HAP-1 (cell line): ENCODE measurements at places on chromosomes 6 and 20.

- peak; percentile 7 for DNase-seq
These were observed 882 bp downstream of the CNR1 start for GRCh38 chr6:88165087-88165843.

DNA sequence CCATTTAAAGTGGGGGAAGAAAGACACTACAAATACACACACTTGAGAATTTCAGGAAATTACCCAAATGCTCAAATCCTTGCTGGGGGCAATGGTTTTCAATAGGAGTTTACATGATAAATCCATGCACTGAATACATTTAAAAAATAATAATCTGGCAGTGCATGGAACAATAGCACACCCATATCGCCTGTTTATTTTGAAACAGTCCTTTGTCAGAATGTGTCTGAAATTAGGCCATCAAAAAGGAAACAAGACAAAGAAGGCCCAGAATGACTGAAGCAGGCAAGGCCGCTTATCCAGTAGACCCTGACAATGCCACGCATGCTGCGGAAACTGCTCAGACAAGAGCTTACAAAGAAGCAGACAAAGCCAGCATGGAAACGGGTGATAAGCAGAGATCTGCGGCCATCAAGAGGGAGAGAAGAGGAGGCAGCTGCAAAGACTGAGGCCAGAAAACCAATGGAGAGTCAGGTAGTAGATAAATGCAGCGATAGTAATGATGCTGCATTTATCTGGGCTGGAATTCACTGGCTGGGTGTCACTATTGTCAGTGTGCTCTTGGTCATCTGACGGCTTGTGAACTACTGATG is 211.9 kb upstream of the CNR1 start:
- peak; percentile 96 for DNase-seq

GRCh38 chr6:83854001-83854501 is 891 bp downstream of the RIPPLY2 start:
- no peak for DNase-seq

GRCh38 chr6:24667378-24667803 is 514 bp downstream of the ACOT13 start:
- no peak for DNase-seq

DNA sequence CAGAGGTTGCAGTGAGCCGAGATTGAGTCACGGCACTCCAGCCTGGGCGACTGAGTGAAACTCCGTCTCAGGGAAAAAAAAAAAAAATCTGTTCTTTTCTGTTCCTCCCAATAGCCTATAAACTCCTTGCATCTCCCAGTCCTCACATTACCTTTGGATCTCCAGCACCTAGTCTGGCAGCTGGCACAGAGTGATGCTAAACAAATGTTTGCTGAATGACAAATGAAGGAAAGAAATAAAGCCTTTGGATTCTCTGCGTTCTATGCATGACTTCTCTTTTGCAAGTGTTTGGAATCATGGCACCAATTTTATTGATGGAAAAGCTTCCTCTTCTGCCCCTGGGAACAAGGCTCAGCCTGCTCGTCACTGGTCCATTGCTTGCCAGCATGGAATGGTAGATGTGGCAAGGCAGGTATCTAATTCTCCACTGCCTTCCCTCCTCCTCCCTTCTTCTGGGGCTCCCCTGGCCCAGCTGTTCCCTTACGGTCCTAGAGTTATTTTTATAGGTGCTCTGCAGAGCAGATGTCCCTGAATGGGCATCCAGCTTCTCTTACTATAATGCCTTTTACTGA is 53.6 kb upstream of the FYN start:
- no peak for DNase-seq

GRCh38 chr20:25992146-25992545 is 295.5 kb upstream of the ZNF337 start:
- no peak for DNase-seq

GRCh38 chr6:151022492-151022891 is 157.0 kb downstream of the MTHFD1L start:
- no peak for DNase-seq

DNA sequence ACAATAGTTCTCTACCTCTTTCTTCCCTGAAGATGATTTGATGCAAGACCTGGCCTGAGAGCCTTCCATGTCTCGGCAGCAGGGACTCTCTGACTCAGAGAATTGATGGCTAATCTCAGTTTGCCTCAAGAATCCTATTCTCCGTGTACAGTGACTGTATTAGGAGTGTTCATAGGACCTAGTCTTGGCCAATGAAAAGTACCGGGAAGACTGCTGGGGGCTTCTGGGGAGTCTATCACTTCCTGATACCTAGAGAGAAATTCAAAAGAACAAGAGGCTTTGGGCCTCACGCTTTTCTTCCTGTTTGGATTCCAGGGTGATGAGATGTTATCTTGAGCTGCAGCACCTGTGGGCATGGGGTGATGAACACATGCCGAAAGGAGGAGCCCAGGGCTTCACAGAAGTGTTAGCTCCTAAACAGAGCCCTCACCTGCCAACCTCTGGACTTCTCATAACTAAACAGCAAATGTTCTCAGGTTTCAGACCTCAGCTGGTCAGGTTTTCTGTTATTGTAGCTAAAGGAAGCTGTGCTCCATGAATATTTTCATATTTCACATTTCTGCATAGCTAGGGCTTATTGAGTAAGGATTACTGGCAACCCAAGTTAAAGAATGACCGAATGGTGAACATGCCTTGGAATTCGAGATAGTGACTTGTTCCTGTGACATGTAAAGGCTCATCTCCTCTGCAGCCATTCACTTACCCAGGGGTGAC is 323.1 kb upstream of the AGPAT4 start:
- DNase-seq, result no peak

- DNase-seq, result no peak
These were observed 118.4 kb downstream of the MYLK4 start for GRCh38 chr6:2632368-2632767.

GRCh38 chr6:28710466-28711191 is 184.9 kb downstream of the GPX5 start:
- peak; percentile 44 for DNase-seq

DNA sequence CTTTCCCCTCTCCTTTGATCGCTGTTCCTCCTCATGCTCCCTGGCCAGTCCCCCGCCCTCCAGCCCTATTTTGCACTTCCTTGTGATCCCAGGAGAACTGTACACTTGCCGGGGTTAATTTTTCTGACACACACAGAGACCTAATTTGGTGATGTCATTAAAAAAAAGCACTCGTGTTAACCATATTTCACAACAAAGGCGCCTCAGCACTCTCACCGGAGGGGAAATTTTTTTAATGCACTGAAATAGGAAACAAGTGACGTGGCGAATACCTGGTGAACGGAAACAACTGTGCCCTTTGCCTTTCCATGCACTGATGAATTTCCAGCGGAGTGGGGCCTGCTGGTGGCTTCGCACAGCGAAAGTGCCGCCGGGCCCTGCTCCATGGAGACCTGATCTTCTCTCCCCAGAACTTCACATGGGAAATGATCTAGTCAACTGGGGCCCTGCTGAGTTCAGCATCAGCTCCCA is 53.9 kb upstream of the TAGAP start:
- no peak for DNase-seq

DNA sequence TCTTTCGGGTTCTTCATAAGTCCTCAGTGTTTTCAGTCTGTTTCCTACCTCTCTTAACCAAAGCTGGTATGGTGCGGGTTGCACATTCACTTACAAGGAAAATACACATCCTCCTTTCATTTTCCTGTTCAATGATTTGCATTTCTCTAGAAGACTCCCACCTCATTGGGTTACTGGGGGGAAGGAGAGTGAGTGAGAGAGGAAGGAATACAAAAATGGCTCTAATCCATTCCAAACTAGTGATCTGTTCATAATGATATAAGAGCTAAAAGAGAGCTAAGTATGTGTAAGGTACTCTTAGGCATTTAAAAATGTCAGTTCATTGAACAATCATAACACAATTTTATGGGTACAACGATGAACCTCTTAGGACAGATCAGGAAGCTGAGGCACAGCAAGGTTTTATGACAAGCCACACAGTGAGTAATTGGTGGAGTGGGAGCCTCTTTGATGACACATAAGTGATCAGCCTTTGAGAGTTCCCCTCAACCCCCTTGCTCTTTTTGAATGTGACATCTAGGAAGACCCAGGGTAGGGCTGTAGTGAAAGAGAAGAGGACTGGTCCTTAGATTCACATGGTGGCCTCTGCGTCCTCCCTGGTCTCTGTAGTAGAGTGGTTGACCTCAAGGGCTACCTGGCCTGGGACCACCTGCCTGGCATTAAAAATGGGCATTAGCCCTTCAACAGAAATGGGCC is 328.4 kb upstream of the SOX4 start:
- no peak for DNase-seq

- DNase-seq, result no peak
These were observed 372.1 kb downstream of the KIF16B start for GRCh38 chr20:16201191-16201590.

DNA sequence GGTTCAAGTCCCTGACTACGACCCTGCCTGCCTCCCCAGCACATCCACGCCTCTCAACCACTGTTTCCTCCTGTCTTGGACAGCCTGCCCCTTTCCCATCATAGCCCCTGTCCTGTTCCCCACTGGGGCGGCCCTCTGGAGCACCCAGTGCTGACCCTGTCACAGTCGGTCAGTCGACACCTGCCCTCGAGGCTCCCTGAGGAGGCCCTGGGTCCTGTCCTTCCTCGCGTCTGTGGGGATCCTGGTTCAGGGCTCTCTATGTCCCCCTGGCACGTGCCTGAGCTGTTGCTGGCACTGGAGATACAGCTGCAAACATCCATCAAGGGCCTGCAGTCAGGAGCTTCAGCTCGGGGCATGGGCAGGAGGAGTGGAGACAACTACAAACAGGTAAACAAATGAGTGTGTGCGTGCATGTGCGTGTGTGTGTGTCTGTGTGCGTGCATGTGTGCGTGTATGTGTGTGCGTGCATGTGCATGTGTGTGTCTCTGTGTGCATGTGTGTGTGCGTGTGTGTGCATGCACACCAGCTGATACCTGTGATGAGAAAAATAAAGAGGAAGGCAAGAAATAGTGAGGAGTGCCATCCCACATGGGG is 132.8 kb downstream of the PHACTR3 start:
- DNase-seq, result no peak

DNA sequence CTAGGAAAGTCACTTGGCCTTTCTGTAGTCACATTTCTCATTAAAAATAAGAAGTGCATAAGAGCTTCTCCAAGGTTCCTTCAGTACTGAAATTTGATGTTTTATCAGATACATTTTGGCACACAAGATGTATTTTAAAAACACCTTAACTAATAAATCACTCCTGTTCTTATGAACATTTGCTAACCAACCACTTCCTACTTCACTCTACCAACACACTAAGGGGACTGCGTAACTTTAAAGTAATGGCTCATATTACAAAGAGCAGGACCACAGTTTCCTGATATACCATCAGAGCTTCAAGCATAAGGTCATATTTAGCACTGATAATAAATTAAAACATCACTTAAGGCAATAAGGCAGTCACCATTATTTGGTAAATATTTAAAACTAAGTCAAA is 104.4 kb downstream of the RALGAPA2 start:
- no peak for DNase-seq

GRCh38 chr6:80607811-80608391 is 501.4 kb downstream of the BCKDHB start:
- DNase-seq, result no peak

- no peak for DNase-seq
These were observed 101.5 kb upstream of the MARCKS start for GRCh38 chr6:113755449-113756289.

- no peak for DNase-seq
These were observed 254.7 kb downstream of the TSHZ2 start for GRCh38 chr20:53226826-53227225.

GRCh38 chr6:72552938-72553337 is 68.9 kb upstream of the KCNQ5 start:
- no peak for DNase-seq

DNA sequence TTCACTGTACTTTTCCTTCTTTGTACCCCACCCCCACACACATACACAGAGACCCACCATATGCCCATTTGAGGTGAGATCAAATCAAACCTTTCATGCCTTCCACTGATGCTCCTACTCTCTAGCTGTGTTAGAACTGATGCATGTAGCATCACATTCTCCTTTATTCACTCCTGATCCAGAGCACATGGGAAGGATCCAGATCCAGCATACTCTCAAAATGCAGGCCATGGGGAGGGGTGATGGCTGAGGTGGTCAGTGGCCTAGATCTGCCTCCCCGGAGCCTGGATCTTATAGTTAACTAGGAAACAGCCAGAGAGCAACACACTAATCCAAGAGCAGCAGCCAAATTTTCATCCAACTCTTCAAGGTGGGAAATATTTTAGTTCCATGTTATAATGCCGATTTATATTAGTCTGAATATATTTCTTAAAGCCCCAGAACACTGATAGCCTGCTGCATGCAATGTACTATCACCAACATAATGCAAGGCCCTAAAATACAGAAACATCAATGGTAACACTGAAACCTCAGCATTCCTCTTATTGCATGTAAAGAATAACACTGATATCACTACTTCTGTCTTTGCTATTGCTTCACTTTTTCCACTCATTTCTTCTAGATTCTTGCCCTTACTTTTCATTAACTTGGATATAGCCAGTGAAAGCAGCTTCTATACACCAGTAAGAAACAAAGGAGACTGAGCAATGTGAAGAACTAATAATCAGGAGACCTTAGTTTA is 126.8 kb upstream of the BEND6 start:
- DNase-seq, result no peak

DNA sequence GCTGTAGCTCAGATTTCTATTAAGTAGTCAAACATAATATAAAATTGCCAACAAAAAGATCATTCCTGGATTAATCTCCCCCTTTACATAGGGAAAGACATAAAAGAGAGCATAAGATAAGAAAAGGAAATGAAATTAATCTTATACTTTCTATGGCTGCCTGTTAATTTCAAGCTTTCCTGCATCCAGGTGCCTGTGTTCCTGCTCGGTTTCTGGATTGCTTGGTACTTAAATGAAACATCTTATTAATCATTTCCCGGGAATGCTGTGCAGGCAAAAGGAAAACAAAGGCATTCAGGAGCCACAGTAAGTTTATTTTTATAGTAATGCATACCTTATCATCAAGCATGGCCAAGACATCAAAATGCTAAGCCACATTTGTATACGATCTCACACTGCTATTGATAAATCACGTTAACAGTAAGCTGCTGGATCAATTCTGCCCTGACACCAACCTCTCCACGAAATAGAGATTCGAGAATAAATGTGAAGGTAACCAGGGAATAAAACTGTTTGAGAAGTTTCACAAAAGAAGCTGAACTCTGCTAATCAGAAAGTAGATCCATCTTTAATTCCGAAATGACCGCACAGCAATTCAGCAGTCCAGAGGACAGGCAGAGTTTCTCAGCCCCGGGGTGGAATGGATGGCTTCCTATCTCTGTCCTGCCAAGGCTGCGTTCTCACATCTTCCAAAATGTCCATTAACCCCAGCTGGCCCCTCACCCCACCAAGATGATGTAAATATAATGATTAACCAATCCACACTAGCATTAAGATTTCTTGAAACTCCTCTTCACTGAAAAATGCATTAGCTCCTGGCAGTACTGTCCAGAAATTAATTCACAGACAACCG is 32.6 kb upstream of the APCDD1L start:
- DNase-seq, result no peak

- no peak for DNase-seq
These were observed 48.4 kb downstream of the CPXM1 start for GRCh38 chr20:2751878-2752566.

- DNase-seq, result peak; percentile 10
These were observed 104.6 kb downstream of the TFAP2A start for GRCh38 chr6:10310330-10310653.

GRCh38 chr6:102216232-102216631 is 822.7 kb downstream of the GRIK2 start:
- DNase-seq, result no peak

- no peak for DNase-seq
These were observed 22.0 kb downstream of the SNAP25 start for GRCh38 chr20:10240655-10241054.
